ENCODE measurements at places on chromosomes 2 and 18.

GRCh38 chr2:96534141-96534540 is 2.4 kb upstream of the ARID5A start:
- no peak for DNase-seq

- no peak for DNase-seq
Observed at GRCh38 chr18:51807336-51807735, 532.7 kb upstream of the DCC start.

GRCh38 chr2:13537771-13538349 is 821.1 kb downstream of the TRIB2 start:
- DNase-seq, result no peak

- DNase-seq, result no peak
Observed at GRCh38 chr2:177604271-177605065, 211.9 kb downstream of the AGPS start.

- DNase-seq, result no peak
Observed at GRCh38 chr2:59947917-59948541, 605.4 kb downstream of the BCL11A start.

GRCh38 chr2:227411320-227411989 is 23.7 kb upstream of the SCYGR1 start:
- no peak for DNase-seq

GRCh38 chr18:79798346-79798998 is 734 bp downstream of the KCNG2 start:
- DNase-seq, result no peak
